ENCODE measurements at places on chromosomes 1 and 21.

GRCh38 chr1:70745199-70745598 is 302.4 kb downstream of the PTGER3 start:
- DNase-seq = no peak

DNA sequence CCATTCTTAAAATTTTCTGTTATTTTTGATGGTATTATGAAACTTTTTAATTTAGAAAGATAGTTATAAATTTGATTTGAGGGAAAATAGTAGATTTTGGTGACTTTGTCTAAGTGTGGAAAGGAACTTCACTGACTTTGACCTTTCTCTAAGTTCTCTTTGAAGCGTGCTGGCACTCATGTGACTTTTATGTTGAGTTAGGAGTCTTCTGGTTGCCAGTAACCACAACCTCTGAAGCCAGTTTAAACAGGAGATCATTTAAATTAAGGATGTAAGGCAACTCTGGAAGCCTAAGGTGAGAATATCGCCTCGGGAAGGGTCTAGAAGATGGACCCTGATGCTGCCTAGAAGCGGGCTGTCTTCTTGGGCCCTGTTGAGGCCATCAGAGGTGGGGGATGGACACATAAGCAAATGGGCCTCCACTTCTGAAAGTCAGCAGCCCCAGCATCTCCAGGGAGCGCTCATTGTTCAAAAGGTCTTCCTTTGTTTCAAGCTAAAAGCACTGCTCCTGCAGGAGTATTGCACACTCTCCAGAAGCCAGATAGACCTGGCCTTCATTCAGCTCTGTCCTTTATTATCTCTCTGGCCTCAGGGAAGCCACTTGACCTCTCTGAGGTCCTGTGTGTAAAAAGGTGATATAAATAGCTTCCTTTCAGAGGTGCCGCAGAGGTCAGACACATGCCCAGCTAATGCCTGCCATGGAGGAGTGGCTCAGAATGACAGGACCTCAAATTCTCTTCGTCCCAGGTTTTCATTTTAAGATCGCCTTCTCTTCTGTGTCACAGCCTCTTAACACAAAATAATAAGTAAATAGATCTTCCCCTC is 5.1 kb upstream of the RCAN1 start:
- no peak for DNase-seq

GRCh38 chr1:37174341-37174740 is 140.0 kb upstream of the GRIK3 start:
- no peak for DNase-seq

DNA sequence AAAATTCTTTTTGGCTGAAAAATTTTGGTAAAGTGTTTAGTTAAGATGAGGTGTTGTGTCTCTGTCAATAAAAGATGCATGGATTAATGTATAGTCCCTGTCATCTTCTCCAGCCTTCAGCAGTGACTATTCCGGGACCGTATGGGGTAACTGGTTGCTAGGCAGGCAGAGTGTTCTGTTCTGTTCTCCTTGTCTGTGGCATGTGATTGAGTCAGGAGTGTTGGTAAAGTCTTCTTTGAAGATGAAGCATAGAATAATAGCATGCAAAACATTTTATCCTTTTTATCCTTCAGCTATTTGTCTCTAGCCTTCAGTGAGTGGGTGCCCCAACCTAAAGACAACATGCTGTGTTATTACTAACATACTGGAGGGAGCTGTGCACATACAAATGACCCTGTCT is 74.6 kb downstream of the RGL1 start:
- DNase-seq = no peak

DNA sequence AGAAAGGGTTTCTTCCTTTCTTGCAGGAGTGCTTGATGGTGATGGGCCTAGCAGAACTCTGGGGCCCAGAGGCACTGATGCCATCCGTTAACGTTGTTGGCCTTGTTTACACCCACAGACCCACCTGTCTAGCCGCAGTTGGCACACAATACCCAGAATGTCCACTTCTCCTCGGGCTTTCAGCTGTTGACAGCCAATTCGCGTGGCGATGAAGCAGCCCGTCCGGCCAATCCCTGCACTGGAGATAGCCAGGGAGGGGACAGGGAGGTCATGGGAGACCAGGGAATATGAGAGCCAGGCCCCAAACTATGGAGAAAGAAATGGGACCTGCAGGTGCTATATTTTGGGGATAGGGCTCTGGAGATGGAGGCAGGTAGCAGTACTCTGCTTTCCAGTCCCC is 5.7 kb upstream of the ARL8A start:
- DNase-seq = no peak

GRCh38 chr1:24970926-24971875 is 41.1 kb upstream of the RUNX3 start:
- no peak for DNase-seq

DNA sequence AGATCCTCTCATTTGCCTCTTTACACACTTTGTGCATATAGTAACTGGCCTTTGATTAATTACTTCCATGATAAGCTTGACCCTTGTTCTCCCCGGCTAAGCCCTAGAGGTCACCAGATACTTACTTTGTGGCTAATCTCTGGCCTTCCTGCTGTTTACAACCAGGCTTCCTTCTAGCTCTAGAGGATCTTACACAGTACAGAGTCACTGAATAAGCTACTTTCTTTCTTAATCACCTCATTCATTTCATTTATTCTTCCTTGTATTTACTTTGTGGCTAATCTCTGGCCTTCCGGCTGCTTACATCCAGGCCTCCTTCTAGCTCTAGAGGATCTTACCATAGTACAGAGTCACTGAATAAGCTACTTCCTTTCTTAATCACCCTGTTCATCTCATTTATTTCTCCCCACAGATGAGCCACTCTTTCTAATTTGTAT is 144.3 kb upstream of the C1orf21 start:
- DNase-seq = no peak

DNA sequence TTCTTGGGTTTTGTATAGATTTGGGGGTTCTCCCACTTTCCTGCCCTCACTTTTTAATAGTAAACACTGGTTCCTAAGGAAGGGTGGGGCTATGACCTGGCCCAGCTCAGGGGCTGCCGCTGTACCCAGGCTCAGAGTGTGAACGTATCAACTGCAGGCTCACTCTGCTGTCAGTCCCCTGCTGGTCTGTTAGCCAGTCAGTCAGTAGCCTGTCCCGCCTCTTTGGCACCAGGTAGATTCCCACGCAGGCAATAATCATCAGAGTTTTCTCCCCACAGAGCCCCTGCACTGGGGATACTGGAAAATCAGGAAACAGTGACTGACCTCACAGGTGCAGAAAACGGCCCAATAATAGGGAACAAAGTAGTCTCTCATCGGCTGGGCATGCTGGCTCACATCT is 15.0 kb upstream of the ALPL start:
- no peak for DNase-seq

GRCh38 chr1:81672766-81673165 is 128.0 kb upstream of the ADGRL2 start:
- no peak for DNase-seq

DNA sequence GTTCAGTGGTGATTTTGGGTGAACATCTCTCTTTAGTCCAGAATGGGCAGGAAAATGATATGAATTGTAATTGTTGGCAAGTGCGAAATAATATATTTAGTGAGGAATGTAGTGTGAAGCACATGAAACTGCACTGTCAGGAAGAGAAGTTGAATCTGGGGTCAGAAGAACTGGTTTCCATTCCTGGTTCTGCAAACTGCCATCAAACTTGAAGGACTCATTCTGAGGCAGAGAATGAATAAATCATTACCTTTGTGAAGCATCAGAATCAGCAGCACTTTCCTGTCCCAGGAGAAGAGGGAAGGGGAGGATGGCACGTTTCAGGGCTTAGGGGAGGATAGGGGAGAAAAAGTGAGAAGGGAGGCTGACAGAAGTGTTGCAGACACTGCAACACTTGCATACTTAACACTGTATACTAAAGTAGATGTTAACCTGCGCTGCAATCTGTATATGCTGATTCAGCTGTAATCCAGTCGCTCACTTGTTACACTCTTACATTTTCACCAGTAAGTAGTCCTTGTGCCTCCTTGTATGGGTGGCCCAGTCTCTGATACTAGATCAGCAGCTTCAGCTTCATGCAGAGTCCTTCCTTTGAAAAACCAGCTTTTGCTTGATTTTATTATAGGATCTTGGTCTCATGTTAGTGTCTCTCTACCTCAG is 10.5 kb upstream of the RPTN start:
- DNase-seq = no peak

DNA sequence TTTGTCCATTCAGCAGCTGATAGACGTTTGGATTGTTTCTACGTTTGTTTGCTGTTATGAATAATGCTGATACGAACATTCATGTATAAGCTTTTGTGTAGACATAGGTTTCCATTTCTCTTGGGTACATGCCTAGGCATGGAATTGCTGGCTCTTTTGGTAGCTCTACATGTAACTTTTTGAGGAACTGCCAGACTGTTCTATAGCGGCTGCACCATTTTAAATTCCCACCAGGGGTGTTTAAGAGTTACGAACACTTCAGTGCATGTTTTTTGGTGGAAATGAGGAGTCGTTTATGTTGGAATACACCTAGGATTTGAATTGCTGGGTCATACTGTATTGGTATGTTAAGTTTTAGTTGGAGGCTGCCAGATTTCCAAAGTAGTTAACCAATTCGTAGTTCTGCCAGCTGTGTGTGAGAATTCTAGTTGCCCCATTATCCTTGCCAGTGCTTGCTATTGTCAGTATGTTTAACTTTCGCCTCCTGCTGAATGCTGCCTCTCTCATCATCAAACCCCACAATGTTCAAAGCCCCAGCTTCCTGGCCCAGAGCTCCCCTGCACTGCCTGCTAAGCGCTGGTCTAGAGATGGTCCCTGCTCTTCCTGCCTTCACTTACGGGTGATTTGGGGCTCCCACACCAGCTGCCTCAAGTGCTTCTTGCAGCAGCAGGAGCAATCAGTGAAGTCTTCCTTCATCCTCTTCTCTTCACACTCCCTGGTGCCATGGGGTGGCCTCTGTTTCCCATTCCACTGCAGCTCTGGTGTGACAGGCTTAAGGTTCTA is 81.0 kb downstream of the MAN1C1 start:
- DNase-seq = no peak

DNA sequence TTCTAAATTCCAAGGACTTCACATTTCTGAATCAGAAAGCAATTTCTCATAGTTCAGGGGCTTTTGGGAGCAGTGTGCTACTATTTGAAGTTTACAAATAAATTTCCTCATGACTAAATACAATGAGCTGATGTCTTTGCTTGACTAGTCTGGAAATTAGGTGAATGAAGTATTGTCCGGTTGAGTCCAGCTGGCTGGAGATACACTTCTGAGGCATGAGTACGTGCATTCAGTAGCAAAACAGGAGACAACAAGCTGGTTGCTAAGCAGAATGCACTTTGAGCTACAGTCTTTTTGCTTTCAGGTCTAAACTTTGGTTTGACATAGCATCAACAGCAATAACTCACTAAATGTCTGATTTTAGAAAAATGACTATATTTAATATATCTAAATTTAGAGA is 27.1 kb downstream of the ZNHIT6 start:
- no peak for DNase-seq

- DNase-seq = no peak
These were observed 68.3 kb upstream of the ARHGAP29 start for GRCh38 chr1:94305704-94306103.

DNA sequence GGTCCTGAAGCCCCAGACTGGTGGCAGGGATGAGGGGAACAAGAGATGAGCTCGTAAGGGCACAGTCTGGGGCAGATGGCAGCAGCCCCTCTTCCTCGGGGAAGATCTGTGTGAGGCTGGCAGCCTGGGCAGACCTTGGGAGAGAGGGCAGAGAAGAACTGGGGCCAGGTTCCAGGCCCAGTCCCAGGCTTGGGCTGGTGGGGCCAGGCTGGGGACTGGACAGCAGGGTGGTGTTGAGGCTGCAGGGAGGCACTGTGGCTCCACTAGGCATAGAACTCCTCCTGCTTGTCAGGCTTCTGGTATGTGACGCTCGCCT is 35.7 kb downstream of the SDC3 start:
- no peak for DNase-seq

- DNase-seq = no peak
These were observed 1.9 kb downstream of the AGO1 start for GRCh38 chr1:35884934-35885333.

DNA sequence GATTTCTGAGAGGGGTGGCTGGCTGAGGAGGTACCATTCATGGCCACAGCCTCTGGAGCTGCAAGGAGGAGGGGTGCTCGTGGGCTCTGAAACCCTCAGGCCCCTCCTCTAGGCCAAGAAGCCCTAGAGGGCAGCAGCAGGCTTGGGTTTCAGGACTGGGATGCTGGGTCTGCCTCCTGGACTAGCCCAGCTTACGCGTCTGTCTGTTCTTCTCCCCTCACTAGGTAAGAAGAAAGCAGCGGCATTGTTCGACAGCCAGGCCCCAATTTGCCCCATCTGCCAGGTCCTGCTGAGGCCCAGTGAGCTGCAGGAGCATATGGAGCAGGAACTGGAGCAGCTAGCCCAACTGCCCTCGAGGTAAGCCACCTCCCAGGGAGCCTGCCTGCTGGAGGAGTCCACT is 60.3 kb downstream of the TMEM53 start:
- no peak for DNase-seq

DNA sequence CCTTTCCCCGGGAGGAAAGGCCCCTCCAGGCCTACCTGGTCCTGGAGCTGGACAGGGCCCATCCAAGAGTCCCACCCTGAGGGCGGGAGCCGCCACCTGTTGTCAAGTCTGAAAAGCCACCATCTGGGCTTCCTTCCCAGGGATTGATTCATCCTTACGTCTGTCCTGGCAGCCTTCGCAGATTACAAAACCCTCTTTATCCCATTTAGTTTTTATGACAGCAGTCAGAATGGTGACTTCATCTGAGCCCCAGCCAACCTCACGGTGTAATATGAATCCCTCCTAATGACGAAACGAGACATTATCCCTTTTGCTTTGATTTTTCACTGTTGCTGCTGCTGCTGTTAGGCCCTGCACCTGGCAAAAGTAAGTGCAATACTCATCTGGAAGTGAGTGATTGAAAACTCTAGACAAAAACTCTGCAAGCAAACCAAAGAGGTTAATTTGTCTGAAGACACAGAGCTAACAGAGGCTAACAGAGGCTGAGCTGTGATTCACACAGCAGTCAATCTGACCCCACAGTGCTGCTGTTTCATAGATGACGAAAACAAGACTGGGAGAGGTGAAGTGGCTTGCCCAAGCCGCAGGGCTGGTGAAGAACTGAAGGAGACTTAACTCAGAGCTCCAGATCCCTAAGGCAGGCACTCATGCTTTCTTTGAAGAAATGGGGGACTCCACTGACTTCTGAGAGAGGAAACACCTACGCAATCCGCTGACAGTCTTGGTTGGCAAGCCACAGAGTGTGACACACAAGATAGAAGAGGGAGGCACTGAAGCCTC is 30.0 kb upstream of the S100A7 start:
- no peak for DNase-seq

DNA sequence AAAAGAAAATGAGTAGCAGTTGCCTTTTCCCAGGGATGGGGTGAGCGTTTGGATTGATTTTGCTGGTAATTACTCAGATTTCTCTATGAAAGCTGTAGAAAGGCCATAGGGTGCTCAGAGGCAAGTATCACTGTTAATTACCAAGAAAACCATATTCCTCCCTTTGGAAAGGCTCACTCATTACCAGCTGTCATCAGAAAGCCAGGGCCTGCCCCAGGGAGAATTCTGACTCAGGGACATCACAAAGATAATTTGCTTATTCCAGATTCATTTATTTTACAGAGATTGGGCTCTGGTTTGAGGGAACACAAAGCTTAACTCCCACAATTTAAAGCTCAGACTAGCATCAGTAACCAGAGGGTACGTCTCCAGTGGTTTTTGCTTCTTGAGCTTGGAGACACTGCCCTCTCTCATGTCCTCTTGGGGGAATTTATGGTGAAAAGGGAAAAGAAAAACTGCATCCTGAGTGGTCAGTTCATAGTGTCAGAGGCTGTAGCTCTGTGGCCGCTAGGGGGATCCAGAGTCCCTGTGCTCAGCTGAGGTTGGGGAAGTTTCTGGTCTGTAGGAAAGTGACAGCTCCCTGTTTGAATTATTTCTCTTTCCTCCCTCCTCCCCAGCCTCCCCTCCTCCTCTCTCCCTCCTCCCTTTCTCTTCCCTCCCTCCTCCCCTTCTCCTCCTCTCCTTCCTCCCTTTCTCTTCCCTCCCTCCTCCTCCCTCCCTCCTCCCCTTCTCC is 204.3 kb downstream of the KCNJ6 start:
- no peak for DNase-seq
